NCI-H1930 (cell line): ENCODE measurements at places on chromosomes 12 and 14.

GRCh38 chr12:87667378-87667777, 361.8 kb downstream of the C12orf50 start:
- DNase-seq = no peak

GRCh38 chr14:100526632-100527031, 60.6 kb downstream of the BEGAIN start:
- no peak for DNase-seq

- DNase-seq = no peak
These were observed 345.4 kb downstream of the MED13L start for GRCh38 chr12:115932066-115932465.

DNA sequence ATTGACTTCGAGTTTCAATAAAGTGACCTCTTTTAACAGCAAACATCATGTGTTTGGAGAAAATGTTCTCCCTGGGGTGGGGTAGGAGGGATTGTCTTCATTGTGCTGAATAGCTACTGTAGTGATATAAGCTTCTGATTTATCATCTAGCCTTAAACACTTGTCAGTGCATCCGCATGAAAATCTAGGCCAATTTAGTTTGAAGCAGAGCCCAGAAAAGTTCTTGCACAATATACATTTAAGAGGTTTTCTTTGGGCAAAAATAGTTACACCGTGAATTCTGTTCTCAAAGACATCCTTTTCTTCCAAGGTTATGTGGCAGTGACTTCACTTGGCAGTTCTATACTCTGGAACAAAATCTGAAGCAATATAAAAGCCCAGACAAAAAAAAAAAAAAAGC, 136.0 kb upstream of the IFNG-AS1 start:
- no peak for DNase-seq
